NT2/D1 (cell line): ENCODE measurements at places on chromosomes 13 and 19.
A peak's percentile ranks its signal among the peaks of the same experiment; 100 is the strongest.

DNA sequence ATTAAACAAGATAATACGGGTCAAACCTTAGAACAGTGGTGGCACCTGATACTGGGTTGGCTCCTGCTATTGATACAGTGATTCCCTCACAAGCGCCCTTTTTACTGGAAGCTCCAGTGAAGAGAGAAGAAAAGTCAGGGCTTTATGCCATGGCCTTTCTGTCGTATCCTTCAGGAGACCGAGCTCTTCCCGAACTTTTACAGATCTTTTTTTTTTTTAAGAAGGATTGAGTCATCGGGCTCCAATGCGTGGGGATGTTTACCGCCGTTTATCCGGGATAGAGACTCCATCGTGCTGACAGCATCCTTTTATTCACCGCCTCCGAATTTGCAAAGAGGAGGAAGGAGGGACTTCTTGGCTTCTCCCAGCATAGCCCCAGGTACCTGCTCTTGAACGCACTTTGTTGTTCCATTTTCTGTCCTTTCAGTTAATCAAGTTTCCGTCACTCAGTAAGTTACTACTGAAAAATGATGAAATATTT, 574 bp downstream of the ZNF227 start:
- no peak for DNase-seq

DNA sequence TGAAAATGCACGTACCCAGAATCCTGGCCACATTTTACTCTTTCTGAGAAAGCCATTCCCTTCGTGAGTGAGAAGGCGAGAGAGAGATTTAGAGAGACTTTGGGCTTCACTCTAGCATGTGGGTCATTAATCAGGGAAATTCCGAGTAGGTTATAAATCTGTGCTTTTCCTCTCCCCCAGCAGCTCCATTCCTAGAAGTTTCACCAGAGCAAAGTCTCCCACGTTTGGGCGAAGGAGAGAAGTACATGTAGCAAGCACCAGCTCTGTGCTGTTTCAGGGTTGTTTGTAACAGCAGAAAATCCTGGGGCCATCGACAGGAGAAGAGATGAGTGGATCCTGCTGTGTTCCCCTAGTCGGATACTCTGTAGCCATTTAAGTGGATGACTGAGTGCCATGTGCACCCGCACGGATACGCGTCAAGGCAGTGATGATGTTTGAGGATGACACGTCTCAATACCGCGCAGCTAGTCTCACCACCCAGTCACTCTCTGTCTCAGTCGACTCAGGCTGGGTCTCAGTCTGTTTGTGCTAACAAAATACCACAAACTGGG, 131.8 kb upstream of the PEG3 start:
- DNase-seq: no peak

DNA sequence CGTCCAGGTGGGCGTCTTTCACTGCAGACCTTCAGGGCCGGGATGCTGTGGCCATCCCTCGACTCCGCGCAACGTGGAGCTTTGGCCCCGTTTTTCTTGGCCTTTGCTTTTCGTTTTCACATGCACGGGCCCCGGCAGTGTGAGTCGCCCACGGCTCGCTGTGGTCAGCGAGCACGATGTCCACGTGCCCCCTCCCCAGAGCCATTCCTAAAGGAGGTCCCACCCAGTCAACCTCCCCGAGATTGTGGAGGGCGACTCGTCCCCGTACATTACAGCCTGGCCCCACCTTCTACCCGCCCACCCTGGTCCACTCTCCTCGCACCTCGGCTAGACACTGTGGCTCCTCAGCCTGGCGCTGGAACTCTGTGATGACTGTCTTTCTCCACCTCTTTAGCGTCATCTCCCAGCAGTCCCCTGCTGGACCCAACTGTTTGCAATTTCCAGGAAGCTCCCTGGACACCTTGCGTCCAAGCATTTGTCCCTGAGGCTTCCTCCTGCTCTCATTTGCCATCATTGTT, 405 bp downstream of the ZNF446 start:
- no peak for DNase-seq

DNA sequence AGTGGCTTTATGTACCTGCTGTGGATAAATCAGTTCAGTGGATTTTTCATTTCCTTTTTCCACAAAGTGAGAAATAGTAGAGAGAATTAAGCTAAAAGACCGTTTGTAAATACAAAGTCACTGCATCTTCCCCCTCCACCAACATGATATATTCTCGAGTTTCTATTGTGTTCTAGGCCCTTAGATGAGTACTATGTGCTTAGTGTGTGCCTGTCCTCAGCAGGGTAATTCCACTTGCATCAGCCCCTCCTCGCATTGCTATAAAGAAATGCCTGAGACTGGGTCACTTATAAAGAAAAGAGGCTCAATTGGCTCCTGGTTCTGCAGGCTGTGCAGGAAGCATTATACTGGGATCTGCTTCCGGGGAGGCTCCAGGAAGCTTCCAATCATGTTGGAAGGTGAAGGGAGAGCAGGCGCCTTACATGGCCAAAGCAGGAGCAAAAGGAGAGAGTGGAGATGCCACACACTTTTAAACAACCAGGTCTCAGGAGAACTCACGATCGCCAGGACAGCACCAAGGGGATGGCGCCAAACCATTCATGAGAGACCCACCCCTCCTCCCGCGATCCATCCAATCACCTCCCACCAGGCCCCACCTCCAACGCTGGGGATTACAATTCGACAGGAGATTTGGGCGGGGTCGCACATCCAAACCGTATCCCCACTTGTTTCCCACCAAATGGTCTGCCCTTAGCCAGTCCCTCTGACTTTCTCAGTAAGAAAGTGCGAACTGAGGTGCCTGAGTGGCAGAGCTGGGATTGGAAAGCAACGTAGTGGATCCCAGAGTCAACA, 102.3 kb upstream of the ABCC4 start:
- peak; percentile 25 for DNase-seq

- no peak for DNase-seq
Measured at GRCh38 chr19:572743-573518, 535 bp downstream of the BSG start.

GRCh38 chr13:37065890-37066526, 6.5 kb upstream of the SUPT20H start:
- no peak for DNase-seq

GRCh38 chr19:1014161-1015060, 6.5 kb downstream of the TMEM259 start:
- DNase-seq: no peak

GRCh38 chr13:48804821-48805601, 151.3 kb downstream of the CYSLTR2 start:
- DNase-seq: no peak

GRCh38 chr13:95050800-95051615, 250.2 kb downstream of the ABCC4 start:
- no peak for DNase-seq

DNA sequence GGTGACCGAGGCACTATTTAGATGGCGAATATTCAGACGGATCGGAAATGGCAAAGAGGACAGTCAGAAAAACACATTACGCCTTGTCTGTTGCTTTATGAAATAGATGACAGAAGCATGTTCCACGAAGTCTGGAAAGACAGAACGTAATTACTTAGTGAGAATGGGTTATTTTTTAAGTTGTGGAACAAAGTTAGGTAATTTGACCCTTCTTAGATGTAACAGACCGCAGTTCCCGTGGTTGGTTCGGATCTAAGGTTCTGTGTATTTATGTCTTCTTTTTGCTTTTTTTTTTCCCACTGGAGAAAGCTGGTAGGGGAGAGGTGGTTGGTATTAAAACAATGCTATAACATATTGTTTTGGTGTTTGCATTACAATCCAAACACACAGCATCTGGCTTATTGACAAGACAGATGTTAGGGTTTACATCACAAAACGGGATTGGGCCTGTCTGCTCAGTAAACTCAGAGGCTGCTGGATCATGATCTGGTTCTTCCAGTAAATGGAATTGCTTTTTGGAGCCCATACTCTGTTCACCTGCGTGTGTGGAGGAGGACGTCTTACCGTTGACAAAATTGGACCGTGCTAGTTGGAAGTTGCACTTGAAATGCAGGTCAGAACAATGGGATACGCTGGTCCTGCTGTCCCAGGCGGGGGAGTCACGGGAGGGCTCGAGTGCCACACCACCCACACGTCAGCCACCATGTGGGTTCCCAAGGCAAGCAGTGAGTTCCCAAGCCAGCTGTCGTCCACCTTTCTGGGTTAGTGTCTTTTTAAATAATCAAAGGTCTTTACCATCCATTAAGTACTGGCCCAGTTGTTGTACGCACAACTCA, 13.8 kb downstream of the ATP11A start:
- DNase-seq: no peak

DNA sequence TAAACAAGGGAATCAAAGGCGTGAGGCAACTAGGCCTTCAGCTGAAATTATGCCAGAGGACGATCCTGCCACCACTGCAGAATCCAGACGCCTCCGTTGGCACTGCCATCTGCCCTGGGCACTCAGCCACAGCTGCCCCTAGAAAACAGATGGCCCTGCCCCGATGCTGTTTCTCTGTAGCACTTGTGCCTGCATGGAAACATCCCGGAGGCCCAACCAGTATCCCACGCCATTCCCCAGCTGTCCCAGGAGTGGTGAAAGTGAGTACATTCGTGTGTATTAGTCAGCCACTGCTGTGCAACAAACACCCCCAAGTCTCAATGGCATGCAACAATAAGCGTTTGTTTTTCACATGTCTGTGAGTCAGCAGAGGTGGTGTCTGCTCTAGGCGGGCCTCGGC, 8.9 kb upstream of the CRTC1 start:
- no peak for DNase-seq

- DNase-seq: no peak
Measured at GRCh38 chr13:33394294-33394932, 108.9 kb upstream of the STARD13 start.

DNA sequence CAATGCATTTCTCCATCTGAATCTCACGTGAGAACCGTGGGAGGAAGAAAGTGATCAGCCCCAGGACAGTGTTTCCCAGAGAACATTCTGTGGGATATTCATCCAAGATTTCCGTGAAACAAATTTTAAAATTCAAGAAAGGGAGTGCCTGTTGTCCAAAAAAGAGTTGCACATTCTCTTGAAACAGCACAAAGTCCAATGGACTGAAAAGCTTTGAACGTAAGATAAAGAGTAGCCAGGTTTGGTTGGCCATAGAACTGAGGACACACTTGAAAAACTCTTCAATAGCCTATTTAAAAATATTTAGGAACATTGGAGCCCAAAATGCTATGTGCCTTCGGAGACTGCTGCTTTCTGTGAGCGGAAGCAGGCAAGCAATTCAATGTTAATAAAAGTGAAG, 353.9 kb downstream of the MYO16 start:
- DNase-seq: no peak

- DNase-seq: no peak
Measured at GRCh38 chr19:34974646-34975045, 10.6 kb upstream of the ZNF792 start.

DNA sequence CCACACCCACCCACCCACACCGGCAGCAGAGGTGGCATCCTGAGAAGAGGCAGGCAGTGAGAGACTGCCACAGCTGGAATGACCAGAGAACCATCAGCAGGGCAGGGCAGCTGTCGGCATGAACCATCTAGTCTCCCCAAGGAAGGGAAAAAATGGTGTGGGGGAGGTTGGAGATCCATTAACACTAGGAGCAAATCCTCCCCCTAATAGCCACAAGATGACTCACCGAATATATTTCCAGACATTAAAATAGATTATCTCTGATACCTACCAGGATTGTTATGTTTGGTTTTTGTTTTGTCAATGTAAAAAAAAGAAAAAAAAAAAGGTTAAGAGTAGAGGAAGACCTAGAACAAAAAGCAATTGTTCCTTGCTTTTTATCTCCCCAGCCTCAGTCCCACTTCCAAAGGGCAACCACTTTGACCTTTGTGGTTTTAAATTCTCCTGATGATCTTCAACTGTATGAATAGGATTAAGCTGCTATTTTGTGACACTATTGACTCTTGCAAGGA, 34.2 kb downstream of the THSD1 start:
- no peak for DNase-seq

DNA sequence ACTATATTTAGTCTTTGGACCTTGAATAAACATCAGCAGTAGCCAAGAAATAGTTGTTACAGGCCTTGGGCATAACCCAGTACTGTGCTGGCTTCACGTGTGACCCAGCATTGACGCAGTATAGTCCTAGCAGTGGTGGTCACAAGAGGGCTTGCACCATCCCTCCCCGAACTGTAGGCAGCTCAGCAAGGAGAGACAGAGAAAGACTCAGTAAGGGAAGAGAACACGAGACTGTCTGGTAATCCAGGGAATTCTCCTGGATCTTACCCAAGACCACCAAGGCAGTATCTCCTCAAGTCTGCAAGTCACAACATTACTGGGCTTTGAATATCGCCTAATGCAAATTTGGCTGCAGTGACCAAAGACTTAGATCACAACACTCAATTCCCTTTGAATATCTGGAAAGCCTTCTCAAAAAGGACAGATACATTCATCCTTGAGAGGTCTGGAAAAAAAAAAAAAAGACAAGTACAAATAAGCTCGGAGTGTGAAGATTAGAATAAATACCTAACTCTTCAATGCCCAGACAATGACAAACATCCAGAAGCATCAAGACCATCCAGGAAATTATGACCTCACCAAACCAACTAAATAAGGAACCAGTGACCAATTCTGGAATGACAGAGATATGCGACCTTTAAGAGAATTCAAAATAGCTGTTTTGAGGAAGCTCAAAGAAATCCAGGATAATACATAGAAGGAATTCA, 39.7 kb downstream of the CAB39L start:
- no peak for DNase-seq

- no peak for DNase-seq
Measured at GRCh38 chr19:2129022-2129421, 22.3 kb downstream of the AP3D1 start.

GRCh38 chr13:111929036-111929616, 137.8 kb upstream of the SOX1 start:
- DNase-seq: no peak

GRCh38 chr19:40305403-40305802, 20.3 kb upstream of the AKT2 start:
- peak; percentile 62 for DNase-seq

DNA sequence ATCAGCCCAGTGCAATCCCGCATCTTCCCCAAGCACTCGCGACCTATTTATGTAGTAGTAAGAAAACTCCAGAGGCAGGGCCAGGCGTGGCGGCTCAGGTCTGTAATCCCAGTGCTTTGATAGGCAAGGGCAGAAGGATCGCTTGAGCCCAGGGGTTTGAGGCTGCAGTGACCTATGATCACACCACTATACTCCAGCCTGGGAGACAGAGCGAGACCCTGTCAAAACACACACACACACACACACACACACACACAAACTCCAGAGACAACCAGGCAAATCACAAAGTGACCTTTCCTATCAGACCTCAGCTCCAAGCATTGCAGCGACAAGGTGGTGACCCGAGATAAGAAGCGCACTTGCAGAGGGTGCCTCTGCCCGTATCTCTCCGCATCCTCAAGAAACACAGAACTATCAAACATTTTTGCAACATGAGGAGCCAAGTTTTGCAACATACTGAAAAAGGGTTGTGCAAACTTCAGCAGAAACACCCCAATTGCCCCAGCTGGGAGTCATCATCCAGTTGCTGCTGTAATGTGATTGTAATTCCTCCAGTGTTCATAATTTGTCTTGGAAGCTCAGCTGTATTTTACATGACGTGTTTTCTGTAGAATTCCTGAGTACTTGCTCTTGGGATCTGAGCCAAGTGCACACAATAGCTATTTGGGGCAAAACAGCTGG, 8.7 kb upstream of the KLF2 start:
- DNase-seq: no peak
